Activated naive CD8-positive, alpha-beta T cell treated with anti-CD3 and anti-CD28 coated beads for 36 hours (primary cell): ENCODE measurements at places on chromosomes 5 and 9. TPM values are rescaled to one million over a fixed set of nuclear protein-coding genes. Genes with fewer than 3 reads are reported as not detected.

DNA sequence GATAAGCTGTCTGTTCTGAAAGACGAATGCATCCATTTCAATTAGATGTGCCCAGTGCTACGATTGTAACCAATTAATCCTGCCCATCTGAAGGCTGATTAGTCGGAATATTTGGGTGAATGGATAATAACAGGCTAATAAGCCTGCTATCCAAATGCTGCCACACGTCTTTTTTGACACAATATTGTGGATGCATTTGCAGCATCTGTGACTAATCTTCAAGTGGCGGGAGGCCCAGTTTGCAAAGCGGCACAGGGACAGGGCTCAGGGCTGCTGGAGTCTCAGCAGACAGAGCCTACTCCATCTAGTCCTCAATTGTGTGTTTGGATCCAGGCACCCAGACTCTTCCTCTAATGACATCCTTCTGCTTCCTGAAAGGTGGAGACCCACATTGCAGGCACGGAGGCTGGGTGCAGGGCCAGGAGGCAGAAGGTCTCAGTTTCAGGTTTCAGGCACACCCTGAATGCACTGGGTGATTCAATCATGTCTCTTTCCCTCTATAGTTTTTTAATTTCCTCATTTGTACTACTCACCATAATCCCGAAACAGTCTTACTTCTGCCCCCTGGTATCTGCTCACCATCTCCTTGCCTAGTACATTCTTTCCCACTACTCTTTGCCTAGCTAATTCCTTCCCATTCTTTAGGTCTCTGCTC lies 169.6 kb downstream of the ASTN2 start:
- no peak overlapping the region for H3K4me3 ChIP-seq
- H3K4me1 ChIP-seq, result no peaks in the 10 kb centered on the region
- DNase-seq, result no peak
- H3K36me3 ChIP-seq, result no peaks in the 10 kb centered on the region

DNA sequence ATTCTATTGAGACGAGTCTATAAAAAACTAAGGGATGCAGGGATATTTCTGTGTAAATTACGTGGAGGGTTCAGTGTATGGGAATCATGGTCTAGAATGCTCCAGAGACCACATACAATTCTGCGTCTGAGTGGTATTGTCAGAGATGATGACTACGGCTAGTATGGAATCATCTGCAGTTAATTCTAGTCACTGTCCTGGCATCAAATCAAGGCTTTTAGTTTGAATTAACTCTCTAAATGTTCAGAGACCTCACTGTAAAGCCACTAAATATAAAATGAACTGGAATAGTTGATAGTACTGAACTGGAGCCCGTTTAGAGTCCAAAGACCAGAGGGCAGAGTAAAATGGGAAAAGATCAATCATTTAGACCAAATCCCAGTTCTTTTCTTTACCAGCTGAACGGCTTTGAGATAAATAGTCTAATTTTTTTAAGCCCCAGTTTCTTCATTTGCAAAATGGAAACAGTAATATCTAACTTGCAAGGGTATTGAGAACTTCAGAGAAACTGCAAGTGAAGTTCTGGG lies 599.8 kb downstream of the EBF1 start:
- no peak overlapping the region for H3K4me3 ChIP-seq
- no peak overlapping the region for H3K27ac ChIP-seq
- no peaks in the 10 kb centered on the region for H3K27me3 ChIP-seq
- DNase-seq, result no peak
- no peaks in the 10 kb centered on the region for H3K4me1 ChIP-seq
- peaks cover 1% of the 10 kb centered on the region for H3K36me3 ChIP-seq

DNA sequence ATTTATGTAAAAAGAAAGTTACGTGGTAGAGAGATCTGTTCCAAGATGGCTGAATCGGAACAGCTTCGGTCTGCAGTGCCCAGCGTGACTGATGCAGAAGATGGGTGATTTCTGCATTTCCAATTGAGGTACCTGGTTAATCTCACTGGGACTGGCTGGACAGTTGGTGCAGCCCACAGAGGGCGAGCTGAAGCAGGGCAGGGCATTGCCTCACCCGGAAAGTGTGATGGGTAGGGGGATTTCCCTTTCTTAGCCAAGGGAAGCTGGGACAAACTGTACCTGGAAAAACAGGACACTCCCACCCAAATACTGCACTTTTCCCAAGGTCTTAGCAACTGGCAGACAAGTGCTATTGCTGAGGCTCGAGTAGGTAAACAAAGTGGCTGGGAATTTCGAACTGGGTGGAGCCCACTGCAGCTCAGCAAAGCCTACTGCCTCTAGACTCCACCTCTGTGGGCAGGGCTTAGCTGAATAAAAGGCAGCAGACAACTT lies 13.1 kb upstream of the HSD17B4 start:
- H3K27me3 ChIP-seq, result peaks cover 12% of the 10 kb centered on the region
- peaks cover 16% of the 10 kb centered on the region for H3K4me1 ChIP-seq
- H3K4me3 ChIP-seq, result peak overlapping the region; percentile 71
- peaks cover 2% of the 10 kb centered on the region for H3K36me3 ChIP-seq
- DNase-seq, result peak; percentile 7

DNA sequence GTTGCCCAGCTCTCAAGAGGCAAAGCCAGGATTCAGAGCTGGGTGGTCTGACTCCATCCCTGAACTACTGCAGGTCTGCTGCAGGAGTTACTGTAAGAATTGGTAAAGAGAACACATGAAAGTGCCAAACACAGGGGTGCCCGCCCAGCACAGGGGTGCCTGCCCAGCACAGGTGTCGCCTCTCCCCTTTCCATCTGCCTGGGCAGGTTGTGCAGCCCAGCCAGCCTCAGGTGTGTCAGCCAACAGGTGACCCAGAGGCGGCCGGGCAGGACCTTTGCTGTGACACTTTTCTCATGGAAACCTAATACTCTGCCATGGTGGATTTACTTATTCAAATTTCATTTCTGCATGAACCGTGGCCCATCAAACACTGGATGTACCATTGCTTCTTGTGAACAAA lies 289.7 kb upstream of the IRX4 start:
- no peak overlapping the region for H3K4me3 ChIP-seq
- no peak for DNase-seq
- H3K27me3 ChIP-seq, result peaks cover 13% of the 10 kb centered on the region
- H3K4me1 ChIP-seq, result no peaks in the 10 kb centered on the region

- H3K27ac ChIP-seq, result no peak overlapping the region
- no peak for DNase-seq
- H3K4me1 ChIP-seq, result peaks cover 3% of the 10 kb centered on the region
- no peaks in the 10 kb centered on the region for H3K36me3 ChIP-seq
- H3K4me3 ChIP-seq, result no peak overlapping the region
Measured at GRCh38 chr9:7859701-7860334, 60.2 kb upstream of the DMAC1 start.

GRCh38 chr5:169861934-169862333 lies 118.4 kb downstream of the INSYN2B start:
- H3K36me3 ChIP-seq, result peaks cover 27% of the 10 kb centered on the region
- DNase-seq, result no peak
- H3K4me1 ChIP-seq, result peaks cover 8% of the 10 kb centered on the region
- H3K27ac ChIP-seq, result no peak overlapping the region

GRCh38 chr5:180208038-180208434 lies 975 bp downstream of the RASGEF1C start:
- H3K27me3 ChIP-seq, result peaks cover 52% of the 10 kb centered on the region
- H3K36me3 ChIP-seq, result peaks cover 2% of the 10 kb centered on the region
- no peak for DNase-seq

DNA sequence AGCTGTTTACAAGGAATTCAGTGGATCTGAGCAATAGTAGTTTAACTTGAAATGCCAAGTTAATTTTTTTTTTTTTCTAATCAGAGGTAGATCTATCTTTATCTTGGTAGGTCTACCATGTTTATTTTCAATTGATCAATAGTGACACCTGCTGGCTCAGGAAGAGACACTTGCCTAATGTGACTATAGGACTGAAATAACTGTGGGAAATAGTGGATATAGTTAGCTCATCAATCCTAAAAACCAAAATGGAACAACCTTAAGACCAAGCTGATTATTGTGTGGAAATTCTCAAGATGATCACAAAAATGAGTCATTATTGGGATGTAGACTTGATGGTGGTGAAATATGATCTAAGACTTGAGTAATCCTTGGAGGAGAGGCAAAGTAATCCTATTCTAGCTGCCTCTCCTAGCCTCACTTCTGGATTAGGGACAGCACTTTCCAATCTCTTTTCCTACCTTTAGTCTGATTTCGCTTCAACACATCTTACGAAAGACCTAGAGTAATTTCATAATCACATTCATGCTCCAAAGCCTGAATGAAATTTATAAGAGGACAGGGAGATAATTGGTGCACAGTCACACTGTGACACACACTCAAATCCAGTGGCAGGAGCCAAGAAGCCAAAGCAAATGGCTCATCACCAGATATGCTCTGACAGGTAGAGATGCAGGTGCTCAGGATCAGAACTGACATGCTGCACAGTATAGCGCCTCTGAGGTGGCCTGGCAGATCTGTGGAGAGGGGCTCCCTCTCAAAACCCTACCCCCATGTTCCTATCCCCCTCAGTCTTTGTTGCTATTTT lies 156.3 kb downstream of the HMHB1 start:
- H3K27ac ChIP-seq, result no peak overlapping the region
- DNase-seq, result no peak
- H3K36me3 ChIP-seq, result no peaks in the 10 kb centered on the region
- peaks cover 8% of the 10 kb centered on the region for H3K27me3 ChIP-seq

- no peaks in the 10 kb centered on the region for H3K27me3 ChIP-seq
- H3K27ac ChIP-seq, result no peak overlapping the region
- no peaks in the 10 kb centered on the region for H3K36me3 ChIP-seq
- H3K4me3 ChIP-seq, result no peak overlapping the region
Measured at GRCh38 chr9:113957351-113957750, 81.2 kb downstream of the ZNF618 start.

GRCh38 chr9:20016611-20017010 lies 227.8 kb upstream of the SLC24A2 start:
- peaks cover 4% of the 10 kb centered on the region for H3K36me3 ChIP-seq
- no peaks in the 10 kb centered on the region for H3K27me3 ChIP-seq
- H3K4me3 ChIP-seq, result no peak overlapping the region
- H3K4me1 ChIP-seq, result peaks cover 17% of the 10 kb centered on the region
- H3K27ac ChIP-seq, result peak overlapping the region; percentile 52

- H3K36me3 ChIP-seq, result peaks cover 16% of the 10 kb centered on the region
- H3K27me3 ChIP-seq, result no peaks in the 10 kb centered on the region
- peaks cover 45% of the 10 kb centered on the region for H3K4me1 ChIP-seq
- H3K4me3 ChIP-seq, result no peak overlapping the region
- H3K27ac ChIP-seq, result no peak overlapping the region
Measured at GRCh38 chr9:5622016-5622415, 6.9 kb upstream of the RIC1 start.

DNA sequence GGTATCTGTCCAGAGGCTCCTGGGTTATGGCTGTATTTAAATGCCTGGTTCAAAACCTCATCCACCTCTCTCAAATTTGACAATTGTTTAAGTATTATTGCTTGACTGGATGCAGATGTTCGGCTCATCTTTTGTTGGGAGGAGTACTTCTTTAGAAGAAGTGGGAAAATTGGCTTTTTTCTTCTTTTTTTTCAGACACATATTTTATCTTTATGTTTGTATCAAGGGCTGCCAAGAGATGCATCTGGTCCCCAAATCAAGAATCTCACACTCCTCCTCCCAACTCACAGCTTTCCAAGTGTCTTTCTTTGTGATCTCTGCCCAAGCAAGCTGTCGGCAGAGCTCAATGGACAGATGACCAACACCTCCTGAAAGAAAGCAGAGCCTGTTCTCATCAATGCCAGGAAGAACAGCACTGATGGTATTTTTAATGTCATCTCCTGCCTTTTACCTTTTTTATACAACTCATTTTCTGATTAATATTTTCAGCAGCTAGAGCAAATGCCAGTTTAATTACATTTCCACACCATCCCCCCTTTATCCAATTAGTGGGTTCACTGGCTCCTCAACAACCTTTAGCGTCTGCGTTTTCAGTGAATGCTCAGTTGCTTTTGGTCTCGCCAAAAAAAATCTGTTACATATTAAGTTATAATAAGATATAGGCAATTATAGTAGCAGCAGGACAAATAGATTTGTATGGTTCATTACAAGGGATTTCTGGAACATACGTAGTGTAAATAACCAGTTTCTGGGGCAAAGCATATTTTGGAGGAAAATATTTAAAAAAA lies 110.3 kb upstream of the SLIT3 start:
- no peak overlapping the region for H3K4me3 ChIP-seq
- H3K4me1 ChIP-seq, result no peaks in the 10 kb centered on the region
- no peaks in the 10 kb centered on the region for H3K36me3 ChIP-seq

DNA sequence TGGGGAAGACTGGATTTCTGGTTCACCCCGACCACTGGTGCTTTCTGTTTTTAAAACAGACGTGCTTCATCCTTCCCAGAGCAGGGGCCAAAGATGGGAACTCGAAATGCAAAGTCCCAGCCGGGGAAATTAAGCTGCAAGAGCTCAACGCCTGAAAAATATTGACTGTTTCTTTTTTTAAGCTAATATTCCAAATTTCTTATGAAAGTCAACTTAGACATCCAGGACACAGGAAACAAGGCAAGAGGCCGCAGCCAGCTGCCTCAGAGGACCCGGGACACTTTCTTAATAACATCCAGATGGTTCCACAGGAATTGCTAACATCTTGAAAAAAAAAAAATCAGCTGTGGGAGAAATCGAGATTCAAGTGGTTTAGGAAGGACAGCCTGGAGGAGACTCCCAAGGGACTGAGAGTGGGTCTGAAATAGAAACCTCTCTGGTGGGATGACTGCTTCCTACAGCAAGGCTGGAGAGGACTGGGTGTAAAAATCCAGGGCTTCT lies 144.9 kb downstream of the FGF1 start:
- DNase-seq, result no peak
- H3K4me1 ChIP-seq, result peaks cover 2% of the 10 kb centered on the region
- no peak overlapping the region for H3K27ac ChIP-seq
- H3K36me3 ChIP-seq, result no peaks in the 10 kb centered on the region
- H3K27me3 ChIP-seq, result peaks cover 14% of the 10 kb centered on the region

DNA sequence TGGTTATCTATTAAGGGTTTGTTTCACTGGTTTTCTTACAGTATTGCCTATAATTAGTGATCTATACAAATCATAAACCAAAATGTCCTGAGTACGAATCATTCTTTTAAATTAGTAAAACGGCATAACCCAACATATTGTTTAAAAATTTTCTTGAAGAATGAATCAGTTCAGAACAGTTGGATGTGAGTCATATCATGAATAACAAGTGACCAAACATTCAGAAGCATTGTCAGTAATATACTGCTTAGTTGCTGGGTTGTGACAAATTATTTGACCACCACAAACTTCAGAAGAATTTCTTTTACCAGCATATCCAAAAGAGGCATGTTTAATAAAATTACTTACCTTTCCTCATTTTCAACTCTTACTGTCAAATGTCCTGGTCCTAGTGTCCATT lies 111.2 kb downstream of the UNC13B start:
- no peak overlapping the region for H3K27ac ChIP-seq
- peaks cover 40% of the 10 kb centered on the region for H3K4me1 ChIP-seq
- H3K36me3 ChIP-seq, result peaks cover 8% of the 10 kb centered on the region
- no peak overlapping the region for H3K4me3 ChIP-seq
- H3K27me3 ChIP-seq, result peaks cover 26% of the 10 kb centered on the region

MYMK gene
- not detected for total RNA-seq

NTRK2 gene
- 0.02 TPM for total RNA-seq

ANKDD1B gene
- not detected for total RNA-seq

KCNMB1 gene
- total RNA-seq, result not detected

GRXCR2 gene
- total RNA-seq, result not detected

ADAMTS16 gene
- total RNA-seq, result not detected

PCDHA9 gene
- total RNA-seq, result not detected

TLX3 gene
- total RNA-seq, result not detected

OR13C2 gene
- not detected for total RNA-seq

AMBP gene
- not detected for total RNA-seq

NR6A1 gene
- 1.3 TPM for total RNA-seq
